ENCODE measurements at places on chromosomes 4 and X.
A peak's percentile ranks its signal among the peaks of the same experiment; 100 is the strongest.

DNA sequence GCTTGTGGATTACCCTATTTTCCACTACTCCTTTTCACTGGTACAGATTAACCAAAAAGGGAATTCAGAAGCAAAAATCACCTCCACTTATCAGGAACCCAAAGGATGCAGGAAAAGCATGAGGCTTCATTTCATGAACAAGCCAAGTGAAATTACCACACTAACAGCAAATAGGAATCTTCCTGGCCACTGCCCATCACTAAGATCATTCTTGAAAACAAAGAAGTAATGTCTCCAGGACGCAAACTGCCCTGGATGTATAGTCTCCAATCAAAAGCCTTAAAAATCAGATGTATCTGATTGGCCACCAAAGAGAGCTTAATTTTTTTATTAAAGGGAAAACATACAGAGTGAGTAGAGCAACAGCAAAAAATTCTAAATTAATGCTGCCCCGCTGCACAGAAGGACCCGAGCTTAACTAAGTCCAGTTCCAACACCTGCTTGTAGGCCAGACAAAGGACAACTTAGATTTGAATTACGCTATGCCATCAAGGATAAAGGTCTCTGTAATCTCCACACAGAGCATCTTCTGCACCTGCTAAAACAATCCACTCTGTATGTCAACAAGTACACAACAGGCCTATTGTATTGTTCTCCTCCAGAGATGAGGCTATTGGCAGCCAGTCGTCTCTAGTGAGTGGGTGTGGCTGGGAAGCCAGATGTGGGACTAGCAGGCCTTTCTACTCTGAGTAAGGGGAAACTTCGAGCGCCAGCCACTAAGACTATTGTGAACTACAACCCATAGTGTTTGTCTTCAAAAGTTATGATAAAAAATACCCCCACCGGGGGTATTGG lies 12.4 kb downstream of the ZDHHC9 start:
- no peak for DNase-seq

GRCh38 chr4:80967346-80967745 lies 63.2 kb upstream of the BMP3 start:
- no peak for DNase-seq

- DNase-seq, result no peak
Observed at GRCh38 chrX:115318139-115318538, 28.6 kb downstream of the LUZP4 start.

DNA sequence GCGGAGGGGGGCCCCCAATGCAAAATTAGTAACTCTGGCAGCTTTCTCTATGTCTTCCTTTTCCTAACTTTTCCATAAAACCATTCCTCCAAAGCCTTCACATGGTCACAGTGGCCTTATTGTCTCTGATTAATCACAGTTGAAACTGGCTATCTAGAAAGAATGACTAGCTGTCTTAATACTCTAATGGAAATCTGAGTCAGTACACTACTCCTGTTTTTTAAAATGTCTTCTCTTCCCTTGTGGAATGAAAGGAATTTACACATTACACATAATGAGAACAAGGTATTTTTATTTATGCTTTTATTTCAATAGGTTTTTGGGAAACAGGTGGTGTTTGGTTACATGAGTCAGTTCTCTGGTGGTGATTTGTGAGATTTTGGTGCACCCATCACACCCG lies 66.3 kb upstream of the PUDP start:
- no peak for DNase-seq

- DNase-seq, result peak; percentile 3
Observed at GRCh38 chr4:164012396-164013027, 518.0 kb downstream of the TMA16 start.

GRCh38 chrX:96407072-96407471 lies 277.6 kb upstream of the DIAPH2 start:
- no peak for DNase-seq

GRCh38 chr4:133062851-133063250 lies 86.2 kb upstream of the PCDH10 start:
- DNase-seq, result no peak

- DNase-seq, result no peak
Observed at GRCh38 chr4:165115301-165115700, 2.6 kb upstream of the TMEM192 start.

DNA sequence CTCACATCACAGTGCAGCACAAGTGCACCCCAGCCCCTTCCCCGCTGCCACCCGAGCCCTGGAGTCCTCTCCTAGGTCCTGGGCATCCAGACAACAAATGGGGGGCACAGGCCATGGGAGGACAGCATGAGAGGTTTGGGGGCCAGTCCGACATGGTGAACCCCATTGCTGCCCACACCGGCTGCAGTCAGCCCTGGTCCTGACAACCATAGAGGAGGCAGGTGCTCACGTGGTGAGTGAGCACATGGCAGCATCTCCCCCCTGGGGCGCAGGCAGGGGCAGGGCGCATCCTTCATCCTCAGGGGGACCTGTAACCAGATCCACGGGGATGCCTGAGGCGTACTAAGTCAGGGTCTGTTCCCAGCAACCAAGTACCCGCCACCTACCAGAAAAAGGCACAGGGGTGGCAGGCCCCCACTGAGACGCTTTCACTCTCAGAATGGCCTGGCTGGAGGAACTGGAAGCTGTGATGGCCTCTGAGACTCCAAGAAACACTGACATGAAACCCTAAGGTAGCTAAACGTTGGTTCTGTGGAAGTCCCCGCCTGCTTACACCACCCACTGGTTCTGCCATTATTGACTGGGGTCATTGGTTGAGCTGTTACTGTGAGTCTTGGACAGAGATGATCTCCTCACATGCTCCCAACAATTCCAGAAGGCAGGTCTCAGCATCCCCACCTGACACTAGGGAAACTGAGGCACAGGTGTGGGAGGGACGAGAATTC lies 6.5 kb downstream of the ZFYVE28 start:
- DNase-seq, result no peak

- peak; percentile 88 for DNase-seq
Observed at GRCh38 chr4:153788413-153789276, at the start of gene SFRP2. TSS of gene SFRP2 (minus strand) at chr4:153789083. CDS start at chr4:153788835, 248 bp downstream.

GRCh38 chr4:159538556-159538955 lies 435.7 kb downstream of the RAPGEF2 start:
- no peak for DNase-seq

GRCh38 chr4:23770011-23770410 lies 119.8 kb downstream of the PPARGC1A start:
- DNase-seq, result no peak

DNA sequence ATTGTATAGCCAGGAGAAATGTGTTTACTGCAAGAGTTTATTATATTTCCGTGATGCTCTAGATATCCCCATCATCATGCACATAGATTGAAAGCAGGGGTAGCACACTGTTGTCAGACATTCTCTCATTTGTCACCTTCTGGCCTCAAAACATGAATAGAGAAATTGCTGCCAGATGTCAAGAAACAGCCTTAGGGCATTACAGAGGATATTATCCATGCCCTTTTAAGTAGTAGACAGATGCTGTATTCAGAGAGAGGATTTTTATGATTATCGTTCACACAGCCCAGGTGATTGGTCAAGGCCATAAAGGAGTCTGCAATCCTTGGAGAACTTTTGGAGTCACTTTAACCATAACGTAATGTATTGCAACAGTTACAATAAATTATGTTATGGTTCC lies 1961.5 kb upstream of the TENM3 start:
- no peak for DNase-seq

DNA sequence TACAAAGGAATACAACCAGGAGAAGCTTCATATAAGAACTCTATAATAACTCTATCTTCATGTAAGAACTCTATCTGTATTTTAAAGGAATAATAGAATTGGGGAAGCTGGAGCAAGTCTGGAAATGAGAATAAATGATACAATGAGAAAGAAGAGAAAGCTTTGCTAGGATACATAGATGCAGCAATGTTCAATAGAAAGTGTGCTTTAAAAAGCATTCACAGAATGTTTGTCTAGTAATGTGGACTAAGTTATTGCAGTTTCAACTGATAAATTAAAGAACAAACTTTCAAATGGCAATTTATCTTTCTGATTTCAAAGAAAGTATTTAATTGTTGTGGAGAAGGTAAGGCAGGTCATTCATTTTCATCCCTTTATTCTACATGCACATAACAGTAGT lies 104.9 kb downstream of the TTC29 start:
- DNase-seq, result no peak

GRCh38 chrX:8639949-8640475 lies 91.9 kb downstream of the ANOS1 start:
- no peak for DNase-seq

- DNase-seq, result no peak
Observed at GRCh38 chr4:158599765-158600498, 71.8 kb downstream of the C4orf46 start.

DNA sequence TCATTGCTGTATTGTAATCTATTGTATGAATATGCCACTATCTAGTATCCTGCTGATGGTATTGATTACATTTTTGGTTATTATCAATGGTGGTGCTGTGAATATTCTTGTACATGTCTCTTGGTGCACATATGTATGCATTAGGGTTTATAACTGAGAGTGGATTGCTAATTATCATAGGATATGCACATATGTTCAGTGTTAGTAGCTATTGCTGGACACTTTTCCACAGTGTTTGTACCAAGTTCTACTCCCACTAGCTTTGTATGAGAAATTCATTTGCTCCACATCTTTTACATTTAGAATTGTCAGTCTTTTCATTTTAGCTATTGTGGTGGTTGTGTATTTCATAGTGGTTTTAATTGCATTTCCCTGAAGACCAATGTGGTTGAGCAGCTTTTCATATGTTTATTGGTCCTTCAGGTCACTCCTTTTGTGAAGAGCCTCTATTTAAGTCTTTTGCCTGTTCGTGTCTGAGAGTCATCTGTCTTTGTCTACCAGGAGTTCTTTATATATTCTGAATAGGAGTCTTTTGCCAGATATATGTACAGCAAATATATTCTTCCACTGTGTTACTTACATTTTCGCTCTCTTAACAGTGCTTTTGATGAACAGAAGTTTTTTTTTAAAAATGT lies 87.1 kb downstream of the TBC1D19 start:
- no peak for DNase-seq
